ENCODE measurements at places on chromosomes 7 and 10. TPM values are rescaled to one million over a fixed set of nuclear protein-coding genes. Genes with fewer than 3 reads are reported as not detected.

DNA sequence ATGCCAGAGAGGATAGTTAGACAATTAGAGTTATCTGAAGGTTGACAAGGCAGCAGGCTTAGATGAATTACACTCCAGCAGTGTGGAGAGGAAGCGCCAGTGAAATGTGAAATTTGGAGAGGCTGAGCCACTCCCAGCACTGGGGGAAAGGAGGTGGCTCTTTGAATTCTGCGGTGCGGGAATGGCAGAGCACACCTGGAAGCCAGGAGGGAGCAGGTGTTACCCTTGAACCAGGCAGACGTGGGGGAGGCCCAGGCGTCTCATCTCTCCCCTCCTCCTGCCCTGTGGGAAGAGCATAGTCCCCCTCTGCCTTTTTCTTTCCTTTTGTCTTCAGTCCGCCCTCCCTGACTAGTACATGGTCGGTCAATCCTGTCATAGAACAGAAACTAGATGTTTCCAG, 203.1 kb downstream of the DPP6 start:
- DNase-seq, result no peak

- no peak for DNase-seq
These were observed 12.9 kb downstream of the SLC16A12 start for GRCh38 chr10:89522463-89522862.

- DNase-seq, result no peak
These were observed 39.7 kb downstream of the JAKMIP3 start for GRCh38 chr10:132105302-132105995.

DNA sequence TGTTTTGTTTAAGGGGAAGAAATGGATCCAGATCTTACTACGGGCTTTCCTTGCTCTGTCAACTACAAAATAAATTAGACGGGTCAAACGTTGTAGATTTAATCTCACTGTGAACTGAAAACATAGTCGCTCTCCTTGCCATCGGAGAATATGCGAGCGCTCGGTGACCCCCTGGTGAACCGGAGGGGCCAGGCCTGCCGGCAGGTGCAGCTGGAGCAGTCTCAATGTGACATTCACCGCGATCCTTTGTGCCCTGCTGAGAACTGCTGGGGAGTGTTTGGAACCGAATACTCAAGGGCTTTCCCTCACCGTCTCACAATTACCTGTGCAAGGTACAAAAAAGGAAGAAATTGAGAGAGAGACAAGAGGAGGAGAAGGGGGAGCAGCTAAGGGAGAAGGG, 174.1 kb upstream of the GPR26 start:
- DNase-seq, result no peak

DNA sequence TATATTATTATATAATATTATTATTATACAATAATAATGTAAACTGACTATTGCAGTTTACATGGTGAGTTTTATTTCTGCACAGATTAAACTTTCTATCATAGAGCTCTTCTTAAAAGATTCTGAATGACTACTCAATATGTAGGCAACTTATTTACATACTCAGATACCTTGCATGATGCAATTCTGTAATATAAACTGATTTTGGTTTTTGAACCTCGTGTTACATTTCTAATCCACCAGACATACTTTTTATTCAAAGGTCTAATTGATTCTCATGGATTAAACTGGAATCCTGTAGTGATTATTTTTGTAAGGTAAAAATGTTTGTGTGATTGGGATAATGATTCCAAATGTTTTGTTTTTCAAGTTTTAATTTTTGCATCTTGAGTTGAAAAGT, 19.9 kb downstream of the SLC26A4 start:
- DNase-seq, result no peak

DNA sequence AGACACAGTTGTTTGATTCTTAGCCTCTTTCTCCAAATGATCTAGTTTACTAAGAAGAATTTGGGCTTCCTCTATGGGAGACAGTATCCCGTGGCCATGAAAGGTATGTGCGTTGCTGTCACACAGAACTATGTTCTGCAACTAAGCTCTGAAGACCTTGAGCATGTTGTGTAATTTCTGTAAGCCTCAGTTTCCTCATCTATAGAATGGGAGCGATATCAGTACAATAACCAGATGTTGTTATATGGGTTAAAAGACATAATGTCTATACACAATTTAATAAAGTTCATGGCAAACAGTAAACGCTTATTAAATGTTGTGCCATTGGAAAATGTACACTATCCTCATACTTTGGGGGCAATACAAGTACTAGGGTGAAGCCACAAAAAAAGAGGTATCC, 185.5 kb upstream of the ASAH2 start:
- DNase-seq, result no peak

LBX1 gene
- not detected for total RNA-seq

THSD7A gene
- total RNA-seq, result 30.8 TPM

Measured in urinary bladder (tissue), 4 donors.